Activated CD4-positive, alpha-beta T cell treated with anti-CD3 and anti-CD28 coated beads, Interleukin-2, Interleukin-6, amounts not matched to agents 100 ng/mL and 50 ng/mL, durations not matched to agents 16 hours and 8 hours (primary cell): ENCODE measurements at places on chromosomes 16 and 17.

- DNase-seq, result peak; percentile 57
Observed at GRCh38 chr17:2724784-2725164, 13.2 kb upstream of the CLUH start.

GRCh38 chr16:31397096-31397660, 4.0 kb downstream of the ITGAD start:
- no peak for DNase-seq

GRCh38 chr17:69528035-69528434, 113.5 kb downstream of the MAP2K6 start:
- DNase-seq, result no peak

DNA sequence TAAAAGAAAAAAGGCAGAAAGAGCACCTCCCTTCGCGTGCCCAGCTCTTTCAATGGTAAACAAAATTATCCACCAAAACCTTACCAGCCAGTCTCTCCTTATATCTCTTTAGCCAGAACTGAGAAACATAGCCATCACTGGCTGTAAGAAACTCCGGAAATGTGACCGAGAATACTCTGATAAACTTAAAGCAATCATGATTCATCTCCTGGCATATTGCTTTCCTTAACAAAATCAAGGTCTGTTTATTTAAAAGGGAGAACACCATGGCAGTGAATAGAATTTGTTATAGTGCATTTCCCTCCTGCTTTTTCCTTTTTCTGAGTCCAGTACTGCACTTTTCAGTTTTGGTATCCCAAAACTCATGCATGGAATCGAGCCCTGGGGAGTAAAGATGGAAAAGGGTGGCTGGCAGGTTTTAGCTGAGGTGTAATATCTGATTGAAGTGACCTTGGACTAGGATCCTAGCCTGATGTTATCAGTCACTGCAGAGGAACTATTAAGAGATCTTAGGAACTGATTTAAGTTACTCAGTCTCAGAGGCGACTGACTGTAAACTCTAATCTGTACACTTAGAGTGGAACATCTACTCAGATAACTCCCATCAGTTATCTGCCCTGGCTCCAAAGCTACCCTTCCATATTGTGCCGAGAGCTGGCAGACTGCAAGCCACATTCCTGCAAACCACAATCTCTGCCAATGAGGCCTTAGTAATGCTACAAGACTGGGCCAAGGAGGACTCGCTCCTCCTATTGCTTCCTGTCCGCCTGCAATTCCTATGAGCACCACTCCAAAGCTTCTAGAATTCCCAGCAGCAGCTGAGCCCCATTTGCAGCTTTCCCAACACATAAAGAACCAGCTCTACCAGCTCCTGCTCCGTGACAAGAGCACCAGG, 7.4 kb upstream of the COX10 start:
- no peak for DNase-seq

DNA sequence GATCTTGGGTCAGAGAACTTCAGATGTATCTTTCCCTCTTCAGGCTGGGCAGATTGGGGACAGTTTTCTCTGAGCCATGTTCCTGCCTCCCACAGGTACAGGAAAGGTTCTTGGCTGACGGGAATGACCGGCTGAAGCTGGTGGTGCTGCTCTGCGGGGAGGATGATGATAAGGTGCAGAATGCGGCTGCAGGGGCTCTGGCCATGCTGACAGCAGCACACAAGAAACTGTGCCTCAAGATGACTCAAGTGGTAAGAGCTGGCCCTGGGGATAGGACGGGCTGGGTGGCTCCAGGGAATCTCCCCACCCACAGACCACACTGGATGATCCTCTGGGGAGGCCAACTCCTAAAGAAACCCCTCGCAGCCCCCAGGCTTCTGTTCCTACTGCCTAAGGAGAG, 10.9 kb downstream of the SLC35G3 start:
- DNase-seq, result no peak

- peak; percentile 96 for DNase-seq
Observed at GRCh38 chr17:43546319-43547188, at the start of gene ETV4. Gene ETV4 (minus strand): TSS chr17:43546340. CDS start chr17:43545617, 723 bp downstream.

GRCh38 chr17:3895354-3895753, 2.5 kb upstream of the CAMKK1 start:
- DNase-seq, result no peak

- DNase-seq, result peak; percentile 89
Observed at GRCh38 chr16:30660424-30661261, 2.4 kb downstream of the FBRS start.

- DNase-seq, result no peak
Observed at GRCh38 chr16:78184238-78185183, 85.1 kb downstream of the WWOX start.

- DNase-seq, result peak; percentile 62
Observed at GRCh38 chr16:80803339-80804055, 901 bp downstream of the CDYL2 start.

DNA sequence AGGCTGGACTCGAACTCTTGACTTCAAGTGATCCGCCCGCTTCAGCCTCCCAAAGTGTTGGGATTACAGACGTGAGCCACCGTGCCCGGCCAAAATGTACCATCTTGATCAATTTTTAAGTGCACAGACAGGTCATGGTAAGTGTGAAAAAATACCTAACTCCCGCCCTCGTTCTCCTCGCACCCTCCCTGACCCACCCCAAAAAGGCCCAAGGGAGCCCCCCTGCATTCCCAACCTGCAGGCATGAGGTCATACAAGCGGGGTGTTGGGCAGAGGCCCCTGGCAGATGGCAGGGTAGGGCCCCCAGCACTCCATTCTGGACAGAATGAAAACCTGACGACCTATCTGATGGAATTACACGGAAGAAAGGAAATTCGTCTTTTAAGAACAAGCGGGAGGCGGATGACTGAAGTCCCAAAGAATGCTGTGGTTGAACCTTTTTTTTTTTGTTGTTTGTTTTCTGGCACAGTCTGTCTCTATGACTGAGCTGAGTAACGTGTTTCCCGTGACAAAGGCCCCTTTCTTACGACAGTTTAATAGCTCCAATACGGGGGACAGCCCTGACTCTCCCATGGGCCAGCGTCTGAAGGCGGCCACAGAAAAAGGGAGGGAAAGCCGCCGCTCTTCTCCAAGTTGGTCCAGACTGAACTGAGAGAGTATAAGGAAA, 376.4 kb downstream of the SLC39A11 start:
- no peak for DNase-seq

GRCh38 chr17:1759529-1759928, 2.3 kb upstream of the SERPINF1 start:
- no peak for DNase-seq
